Activated gamma-delta T cell treated with Interleukin-2 at 50 U/mL for 16 hours (primary cell): ENCODE measurements at places on chromosomes 3 and 15.

- DNase-seq, result no peak
These were observed 41.3 kb upstream of the CORO2B start for GRCh38 chr15:68537506-68537905.

DNA sequence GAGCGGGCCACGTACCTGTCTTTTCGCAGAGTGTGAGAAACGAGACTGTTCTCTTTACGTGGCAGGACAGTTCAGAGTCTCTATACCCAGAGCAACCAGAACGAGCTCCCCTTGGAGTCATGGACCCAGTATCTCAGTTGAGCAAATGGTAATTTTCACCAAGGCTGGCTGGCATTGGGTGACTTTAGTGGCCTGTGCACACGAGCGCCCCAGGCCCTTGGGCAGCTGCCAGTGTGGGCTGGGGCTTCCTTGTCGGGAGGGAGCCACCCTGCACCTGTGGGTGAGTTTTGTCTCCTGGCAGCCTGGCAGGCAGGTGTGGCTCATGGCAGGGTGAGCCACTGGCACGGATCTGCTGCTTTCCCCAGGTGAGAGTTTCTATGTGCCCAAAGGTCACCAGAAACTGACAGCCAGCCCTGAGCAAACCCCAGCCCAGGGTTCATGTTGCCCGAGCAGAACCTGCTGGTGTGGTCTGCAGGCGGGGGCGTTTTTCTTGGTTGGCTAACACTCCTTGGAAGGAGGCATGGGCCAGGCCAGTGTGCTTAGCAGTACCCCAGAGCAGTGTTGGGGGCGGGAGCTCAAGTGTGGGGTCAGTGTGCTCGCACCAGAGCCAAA lies 135.0 kb downstream of the TJP1 start:
- DNase-seq, result no peak

DNA sequence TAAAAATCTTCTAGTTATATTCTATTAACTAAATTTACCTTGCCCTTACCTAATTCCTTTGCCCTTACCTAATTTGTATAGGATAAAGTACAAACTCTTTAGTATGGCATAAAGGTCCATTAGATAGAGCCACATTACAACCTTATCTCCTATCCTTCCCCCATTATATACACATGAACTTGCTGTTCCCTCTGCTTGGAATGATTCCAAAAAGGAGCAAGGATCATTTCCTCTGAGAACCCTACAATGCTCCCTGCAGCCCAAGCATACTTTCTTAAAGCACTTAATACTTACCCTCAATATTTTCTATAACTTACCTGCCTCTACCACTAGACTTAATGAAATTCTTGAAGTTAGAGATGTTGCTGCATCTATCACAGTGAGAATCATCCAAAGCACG lies 118.9 kb upstream of the CCDC54 start:
- DNase-seq, result no peak

GRCh38 chr15:36501063-36501678 lies 78.3 kb upstream of the CDIN1 start:
- DNase-seq, result no peak

GRCh38 chr3:150146991-150147761 lies 176.5 kb upstream of the PFN2 start:
- no peak for DNase-seq

- no peak for DNase-seq
These were observed 1304.5 kb upstream of the GBE1 start for GRCh38 chr3:83065851-83066460.

GRCh38 chr3:177106184-177106583 lies 91.1 kb downstream of the TBL1XR1 start:
- DNase-seq, result no peak

GRCh38 chr15:39628144-39628508 lies 47.2 kb downstream of the THBS1 start:
- no peak for DNase-seq

DNA sequence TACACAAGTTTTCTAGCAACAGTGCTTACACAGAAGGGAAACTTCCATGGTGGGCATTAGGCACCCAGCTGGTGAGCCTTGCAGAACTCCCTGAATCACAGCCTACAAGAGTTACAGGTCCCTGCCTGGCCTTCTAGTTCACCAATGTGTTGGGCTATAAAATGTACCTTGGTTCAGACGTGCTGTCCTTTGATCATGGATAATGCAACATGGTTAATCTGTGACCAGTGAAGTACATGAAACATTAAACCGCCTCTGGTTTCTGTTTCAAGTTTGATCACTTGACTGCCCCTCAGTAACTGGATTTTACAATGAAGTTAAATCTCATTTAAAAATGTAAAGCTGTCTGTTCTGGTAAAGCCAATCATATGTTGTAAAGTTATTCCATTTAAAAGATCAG lies 51.8 kb downstream of the FMN1 start:
- DNase-seq, result no peak

DNA sequence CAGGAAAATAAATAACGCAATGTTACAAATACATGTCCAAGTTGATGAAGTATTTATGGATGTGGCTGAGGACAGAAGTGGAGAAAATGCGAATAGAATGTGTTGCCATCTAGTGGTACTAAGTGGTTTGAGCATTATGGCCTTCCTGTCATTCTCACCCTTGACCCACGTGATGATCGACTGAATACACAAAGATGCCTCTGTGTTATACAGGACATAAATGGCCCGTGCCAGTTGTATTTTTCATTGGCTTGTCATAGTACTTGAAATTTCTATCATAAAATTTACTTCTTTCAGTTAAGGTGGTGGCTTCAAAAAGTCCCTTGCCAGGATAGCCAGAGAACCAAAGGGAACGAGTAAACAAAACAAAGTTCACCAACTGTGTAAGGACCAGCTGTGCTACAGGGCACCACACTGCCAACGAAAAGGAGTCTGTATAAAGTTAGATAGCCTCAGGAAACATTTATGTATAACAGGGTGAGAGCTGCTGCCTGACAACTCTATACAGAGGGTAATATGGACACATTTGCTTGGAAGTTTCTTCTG lies 103.7 kb downstream of the MYH15 start:
- DNase-seq, result peak; percentile 5

GRCh38 chr3:114542359-114542758 lies 248.5 kb downstream of the TIGIT start:
- no peak for DNase-seq

DNA sequence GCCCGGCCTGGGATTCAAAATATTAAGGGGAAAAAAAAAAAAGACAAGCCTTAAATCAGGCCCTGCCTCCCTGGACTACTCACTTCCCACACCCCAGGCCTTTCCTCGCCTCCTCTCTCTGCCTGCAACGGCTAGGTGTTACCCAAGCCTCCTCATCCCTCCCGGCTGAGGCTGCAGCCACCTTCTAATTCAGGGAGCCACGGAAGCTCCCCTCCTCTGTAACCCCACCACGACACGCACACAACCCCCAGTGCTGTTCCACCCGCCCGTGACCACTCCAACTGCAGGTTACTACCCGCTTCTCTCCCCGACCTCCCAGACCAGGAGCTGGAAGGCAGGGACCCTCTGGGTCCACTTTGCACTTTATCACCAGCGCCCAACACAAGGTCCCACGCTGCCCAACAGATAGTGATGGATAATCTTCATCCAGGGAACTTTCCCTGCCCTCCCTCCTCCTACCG lies 936 bp downstream of the KIF7 start:
- no peak for DNase-seq

DNA sequence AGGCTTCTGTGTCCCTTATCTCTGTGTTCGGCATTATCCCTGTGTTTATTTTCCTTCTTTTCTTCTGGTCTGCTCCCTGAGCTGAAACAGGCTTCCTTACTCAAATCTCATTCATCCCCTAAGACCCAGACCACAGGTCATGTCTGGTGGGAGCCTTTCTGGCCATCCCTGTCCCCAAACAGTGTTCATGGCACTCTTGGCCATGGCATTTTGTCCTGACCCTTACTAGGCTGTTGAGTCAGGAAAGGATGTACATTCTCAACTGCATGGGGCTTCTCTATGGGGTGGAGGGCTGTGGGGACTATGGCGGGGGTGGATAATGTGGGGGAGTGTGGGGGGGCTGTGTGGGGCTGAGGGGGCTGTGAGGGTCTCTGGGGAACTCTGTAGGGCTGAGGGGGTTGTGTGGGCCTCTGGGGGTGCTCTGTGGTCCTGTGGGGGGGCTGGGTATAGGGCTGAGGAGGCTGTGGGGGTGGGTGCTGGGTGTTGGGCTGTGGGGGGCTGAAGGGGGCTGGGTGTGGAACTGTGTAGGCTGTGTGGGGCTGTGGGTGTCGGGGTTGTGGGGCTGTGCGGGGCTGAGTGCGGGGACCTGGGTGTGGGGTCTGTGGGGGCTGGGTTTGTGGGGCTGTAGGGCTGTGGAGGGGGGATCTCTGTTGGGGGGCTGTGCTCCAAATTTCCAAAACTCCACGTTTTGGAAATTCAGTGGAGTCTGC lies 64.3 kb downstream of the KLF13 start:
- DNase-seq, result no peak

DNA sequence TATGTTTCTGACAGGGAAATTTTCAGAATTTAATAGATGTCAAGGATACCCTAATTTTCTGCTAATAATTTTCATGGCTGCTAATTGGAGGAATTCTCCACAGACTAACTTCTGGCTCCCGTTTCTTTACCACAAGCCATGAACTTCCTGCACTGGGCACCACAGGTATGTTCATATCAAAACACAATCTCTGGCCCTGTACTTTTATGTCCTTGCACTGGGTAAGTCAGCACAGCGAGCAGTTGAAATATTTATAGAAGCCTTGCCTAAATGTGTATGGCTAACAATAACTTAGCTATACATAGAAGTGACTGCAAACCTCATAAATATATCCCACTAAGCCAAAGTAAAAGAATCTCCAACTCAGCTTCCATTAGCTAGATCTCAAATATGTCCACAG lies 246.9 kb downstream of the ZIC1 start:
- no peak for DNase-seq

- DNase-seq, result no peak
These were observed 306.2 kb upstream of the DPPA4 start for GRCh38 chr3:109643590-109643989.

DNA sequence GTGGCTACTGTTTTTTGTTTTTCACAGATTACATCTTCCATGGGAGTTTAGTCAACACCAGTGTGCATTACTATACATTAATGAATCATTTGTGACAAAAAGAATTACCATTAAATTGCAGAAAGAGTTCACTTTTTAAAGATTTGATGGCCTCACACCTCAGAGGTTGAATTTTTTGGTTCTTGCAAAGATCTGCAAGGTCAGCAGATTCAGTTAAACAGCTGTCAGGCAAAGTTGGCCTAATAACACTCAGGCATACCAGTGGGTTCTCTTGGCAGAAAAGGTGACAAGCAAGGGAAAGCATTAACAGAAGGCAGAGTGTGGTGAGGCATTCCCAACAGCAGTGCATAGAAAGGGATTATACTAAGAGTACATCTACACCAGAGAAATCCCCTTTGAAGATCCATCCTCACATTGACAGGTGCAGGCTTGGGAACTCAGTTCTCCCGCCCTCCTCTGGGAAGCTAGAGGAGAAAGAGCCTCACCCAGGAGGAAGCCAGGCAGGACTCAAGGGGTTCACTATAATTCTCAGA lies 24.3 kb upstream of the PTX3 start:
- no peak for DNase-seq

DNA sequence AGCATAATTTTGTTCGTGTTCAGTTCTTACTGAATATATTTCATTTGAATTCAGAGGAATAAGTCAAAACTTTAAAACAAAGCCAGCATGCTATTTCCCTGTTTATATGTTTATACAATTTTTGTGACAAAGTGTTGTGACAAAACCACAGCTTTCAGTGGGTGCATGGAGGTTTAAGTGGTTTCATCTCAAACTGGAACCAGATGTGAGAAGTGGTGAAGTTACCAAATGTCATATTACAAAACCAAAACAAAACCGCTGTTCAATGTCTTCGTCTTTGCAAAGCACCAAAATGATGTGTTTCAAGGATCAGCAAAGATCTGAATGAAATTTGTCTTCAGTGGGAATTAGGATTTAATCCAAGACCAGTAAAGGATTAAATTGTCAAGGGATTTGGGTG lies 59.3 kb upstream of the OSTN start:
- no peak for DNase-seq

- DNase-seq, result no peak
These were observed 130.2 kb upstream of the TOPAZ1 start for GRCh38 chr3:44111482-44111881.

DNA sequence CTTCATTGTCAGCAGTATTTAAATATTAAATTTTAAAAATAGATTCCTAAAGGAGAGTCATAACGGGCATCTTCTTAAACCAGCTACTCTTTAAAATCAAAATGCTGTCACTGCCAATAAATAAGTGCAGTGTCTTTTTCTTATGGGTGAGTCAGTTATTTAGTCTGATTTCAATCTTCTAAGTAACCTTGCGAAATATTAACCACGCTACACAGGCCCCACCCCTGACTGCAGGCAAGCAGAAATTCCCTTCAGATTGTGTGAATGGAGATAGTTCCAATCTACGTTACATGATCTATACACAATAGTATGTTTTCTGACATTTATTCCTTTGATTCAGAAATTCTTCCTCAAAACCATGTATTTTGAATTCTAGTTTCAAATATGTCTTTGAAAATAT lies 141.5 kb downstream of the GADL1 start:
- DNase-seq, result no peak

DNA sequence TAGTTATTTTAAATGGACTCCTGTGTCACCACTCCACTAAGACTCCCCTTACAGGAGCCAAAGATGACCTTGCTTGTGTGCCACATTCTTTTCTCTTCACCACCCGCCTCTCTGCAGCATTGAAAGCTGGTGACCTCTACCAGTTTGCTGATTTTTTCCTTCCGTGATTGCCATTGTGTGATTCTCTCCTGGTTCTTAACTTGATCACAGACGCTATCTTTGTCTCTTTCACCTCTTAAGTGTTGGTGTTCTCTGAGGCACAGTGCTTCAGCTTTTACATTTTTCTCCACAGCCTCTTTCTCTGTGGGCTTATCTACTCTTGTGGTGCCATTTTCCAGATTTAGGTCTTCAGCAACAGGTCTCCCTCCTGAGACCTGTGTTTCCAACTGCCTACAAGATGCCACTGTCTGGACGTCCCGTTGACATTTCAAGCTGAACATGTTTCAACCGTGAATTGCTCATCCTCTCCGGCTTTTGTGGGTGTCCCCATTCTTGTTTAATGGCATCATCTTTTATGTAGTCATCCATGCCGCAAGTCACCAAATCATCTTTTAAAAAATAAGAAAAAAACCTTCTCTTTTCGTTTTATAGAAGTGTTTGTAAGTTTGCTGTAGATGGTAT lies 26.5 kb downstream of the IQGAP1 start:
- DNase-seq, result no peak

DNA sequence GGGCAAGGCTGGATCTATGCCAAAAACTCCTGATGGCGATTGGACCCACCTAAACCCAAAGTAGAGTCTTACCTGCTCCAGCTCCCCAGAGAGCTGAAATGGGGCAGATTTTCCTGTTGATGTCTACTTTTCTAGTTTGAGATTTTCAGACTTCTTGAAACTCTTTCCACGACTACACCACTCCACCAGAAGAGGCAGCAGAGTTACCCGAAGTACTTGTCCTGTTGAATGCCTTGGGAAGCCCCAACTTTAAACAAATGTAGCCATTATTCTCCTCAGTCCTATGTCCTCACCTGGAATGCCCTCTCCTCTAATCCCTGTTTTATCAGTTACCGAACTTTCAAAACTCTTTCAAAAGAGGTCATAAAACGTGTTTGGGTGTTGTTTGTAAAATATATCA lies 843.8 kb downstream of the VGLL3 start:
- no peak for DNase-seq

- peak; percentile 36 for DNase-seq
These were observed 500.4 kb downstream of the SHQ1 start for GRCh38 chr3:72347819-72348319.
